Stimulated activated CD8-positive, alpha-beta memory T cell treated with anti-CD3 and anti-CD28 coated beads, Interleukin-4, amount 100 ng/mL, for 1 hour (primary cell): ENCODE measurements at places on chromosomes 5 and 9.

DNA sequence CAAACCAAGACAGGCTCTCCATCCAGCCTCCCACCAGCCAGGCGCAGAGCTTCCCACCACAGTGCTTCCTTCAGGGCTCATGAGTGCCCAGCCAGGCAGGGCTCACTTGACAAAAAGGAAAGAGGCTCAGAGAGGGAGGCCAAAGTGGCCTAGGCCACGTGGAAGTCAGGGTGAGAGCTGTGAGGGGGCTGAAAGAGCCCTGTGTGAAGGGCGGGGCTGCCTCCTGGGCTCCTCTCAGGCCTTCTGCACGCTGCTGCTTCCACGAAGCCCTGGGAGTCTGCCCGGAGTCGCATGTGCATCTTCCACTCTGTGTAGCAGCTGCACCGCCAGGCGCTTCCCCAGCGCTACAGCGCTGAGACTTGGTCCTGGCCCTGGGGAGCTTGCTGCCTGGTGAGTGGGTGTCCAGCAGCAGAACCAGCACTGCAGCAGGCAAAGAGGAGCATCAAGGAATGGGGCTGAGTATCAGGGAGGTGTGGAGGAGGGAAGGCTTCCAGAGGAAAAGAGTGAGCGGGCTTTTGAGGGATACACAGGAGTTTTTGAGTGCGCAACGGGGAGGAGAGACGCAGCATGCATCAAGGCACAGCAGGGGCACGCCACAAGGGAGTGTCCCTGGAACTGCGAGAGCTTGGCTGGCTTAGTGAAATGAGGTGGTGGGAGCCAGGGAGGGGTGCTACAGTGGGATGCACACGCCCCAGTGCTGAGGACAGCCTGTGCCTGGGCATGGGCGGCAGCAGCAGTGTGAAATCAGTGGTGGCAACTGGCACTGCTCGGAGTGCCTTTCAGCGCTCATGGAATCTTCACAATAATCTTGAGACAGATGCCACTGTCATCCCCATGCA, 178.0 kb downstream of the GAPVD1 start:
- DNase-seq, result no peak

- no peak for DNase-seq
Measured at GRCh38 chr9:129007035-129007765, 20.9 kb downstream of the SH3GLB2 start.

- DNase-seq, result no peak
Measured at GRCh38 chr5:163789870-163790269, 284.5 kb downstream of the MAT2B start.

- DNase-seq, result no peak
Measured at GRCh38 chr5:54743997-54744788, 226.6 kb downstream of the SNX18 start.

GRCh38 chr5:106757672-106758071, 913.1 kb downstream of the EFNA5 start:
- DNase-seq, result no peak

- DNase-seq, result no peak
Measured at GRCh38 chr5:149702934-149703646, 27.0 kb upstream of the PPARGC1B start.

DNA sequence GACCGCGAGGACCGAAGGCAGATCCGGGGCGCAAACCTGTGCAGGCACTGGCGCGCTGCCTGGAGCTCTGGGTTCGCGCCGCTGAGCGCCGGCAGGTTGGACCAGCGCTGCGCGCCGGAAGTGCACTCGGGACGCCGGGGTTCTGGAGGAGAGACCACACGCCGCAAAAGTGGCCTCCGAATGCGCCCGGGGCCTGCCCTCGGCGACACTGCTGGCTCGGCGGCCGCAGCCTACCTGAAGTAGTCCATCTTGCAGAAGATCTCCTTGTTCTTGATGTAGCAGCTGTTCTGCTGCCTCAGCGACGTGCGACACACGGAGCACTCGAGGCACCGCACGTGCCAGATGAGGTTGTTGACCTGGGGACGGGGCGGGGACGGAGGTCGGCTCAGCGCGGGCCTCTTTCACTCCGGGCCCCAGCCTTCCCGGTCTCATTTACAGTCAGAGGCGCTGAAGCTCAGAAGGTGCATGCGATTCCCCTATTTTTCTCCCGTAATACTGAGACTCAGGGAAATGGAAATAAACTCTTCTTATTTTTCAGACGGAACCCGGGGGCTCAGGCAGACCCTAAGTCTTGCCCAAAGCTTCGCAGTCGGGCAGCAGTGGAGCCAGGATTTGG, 2.5 kb downstream of the LHX6 start:
- DNase-seq, result no peak

DNA sequence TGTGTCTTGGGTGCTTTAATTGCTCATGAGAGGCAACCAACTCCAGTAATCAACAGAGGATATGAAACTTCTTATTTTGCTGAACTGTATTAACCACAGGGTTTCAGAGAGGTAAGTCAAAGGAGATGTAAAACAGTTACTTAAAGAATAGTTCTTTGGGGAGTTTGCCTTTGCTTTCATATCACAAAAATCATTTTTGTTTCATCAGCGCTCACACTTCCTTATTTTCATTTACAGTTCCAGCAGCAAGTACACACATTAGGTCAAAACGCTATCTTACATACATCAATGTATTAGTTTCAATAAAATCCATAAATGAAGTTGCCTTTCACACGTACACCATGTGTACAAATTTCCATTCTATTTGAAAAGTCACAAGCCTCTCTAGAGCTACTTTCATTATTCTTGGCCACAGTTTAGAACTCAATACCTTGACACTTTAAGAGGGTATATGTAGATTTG, 50.1 kb downstream of the ST8SIA4 start:
- DNase-seq, result no peak

- no peak for DNase-seq
Measured at GRCh38 chr5:149071756-149072155, 8.9 kb upstream of the SH3TC2 start.

- no peak for DNase-seq
Measured at GRCh38 chr5:116305899-116306298, 221.1 kb downstream of the COMMD10 start.

DNA sequence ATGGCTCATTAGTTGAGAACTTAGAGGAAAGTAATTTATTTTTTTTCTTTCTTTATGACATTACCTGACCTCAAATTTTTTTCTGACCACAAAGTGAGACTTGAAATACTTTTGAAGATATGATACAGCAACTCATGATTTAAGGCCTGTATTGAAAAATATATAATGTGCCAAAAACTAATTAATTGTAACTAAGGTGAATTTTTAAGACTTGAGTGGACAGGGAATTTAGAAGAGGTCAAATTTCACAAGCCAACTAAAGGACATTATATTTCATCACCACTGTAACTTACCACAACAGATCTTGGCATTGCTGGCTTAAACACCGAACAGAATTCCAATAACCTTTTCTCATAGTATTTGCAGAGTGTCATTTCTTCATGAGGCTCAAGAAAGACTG, 1.8 kb downstream of the CCNH start:
- no peak for DNase-seq

DNA sequence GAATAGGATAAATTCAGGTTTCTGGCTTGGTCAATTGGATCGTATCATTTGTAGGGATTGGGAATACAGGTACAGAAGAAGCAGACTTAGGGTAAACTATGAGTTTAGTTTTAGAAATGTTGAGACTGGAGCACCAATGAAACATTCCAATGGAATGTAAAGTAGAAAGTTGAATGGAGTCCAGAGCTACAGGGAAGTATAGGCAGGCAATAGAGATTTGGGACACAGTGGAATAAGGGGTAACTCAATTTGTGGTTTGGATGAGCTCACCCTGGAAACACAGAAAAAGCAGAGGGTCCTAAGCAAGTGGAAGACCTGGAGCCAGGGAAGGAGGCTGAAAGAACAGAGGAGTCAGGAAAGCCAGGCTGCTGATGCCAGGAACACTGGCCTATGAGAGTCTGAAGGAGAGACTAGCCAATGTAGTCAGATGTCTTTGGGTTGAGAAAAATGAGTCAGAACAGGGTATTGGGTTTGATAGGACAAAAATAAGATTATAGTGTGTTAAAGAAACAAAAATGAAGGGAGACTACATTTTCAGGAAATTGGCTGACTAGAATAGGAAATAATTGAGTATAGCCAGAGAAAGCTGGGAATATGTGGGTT, 72.8 kb downstream of the STARD4 start:
- no peak for DNase-seq

DNA sequence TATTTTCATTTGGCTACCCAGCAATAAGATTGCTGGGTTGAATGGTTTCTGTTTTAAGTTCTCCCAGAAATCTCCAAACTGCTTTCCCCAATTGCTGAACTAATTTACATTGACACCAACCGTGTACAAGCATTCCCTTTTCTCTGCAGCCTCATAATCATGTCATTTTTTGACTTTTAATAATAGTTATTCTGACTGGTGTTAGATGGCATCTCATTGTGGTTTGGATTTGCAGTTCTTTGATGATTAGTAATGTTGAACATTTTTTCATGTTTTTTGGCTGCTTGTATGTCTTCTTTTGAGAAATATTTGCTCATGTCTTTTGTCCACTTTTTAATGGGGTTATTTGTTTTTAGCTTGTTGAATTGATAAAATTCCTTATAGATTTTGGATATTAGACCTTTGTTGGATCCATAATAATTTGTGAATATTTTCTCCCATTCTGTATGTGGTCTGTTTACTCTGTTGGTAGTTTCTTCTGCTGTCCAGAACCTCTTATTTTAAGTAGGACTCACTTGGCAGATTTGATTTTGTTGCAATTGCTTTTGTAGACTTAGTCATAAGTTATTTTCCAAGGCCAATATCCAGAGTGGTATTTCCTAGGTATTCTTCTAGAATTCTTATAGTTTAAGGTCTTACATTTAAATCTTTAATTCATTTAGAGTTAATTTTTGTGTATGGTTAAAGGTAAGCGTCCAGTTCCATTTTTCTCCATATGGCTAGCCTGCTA, 793.7 kb downstream of the BRINP1 start:
- no peak for DNase-seq

DNA sequence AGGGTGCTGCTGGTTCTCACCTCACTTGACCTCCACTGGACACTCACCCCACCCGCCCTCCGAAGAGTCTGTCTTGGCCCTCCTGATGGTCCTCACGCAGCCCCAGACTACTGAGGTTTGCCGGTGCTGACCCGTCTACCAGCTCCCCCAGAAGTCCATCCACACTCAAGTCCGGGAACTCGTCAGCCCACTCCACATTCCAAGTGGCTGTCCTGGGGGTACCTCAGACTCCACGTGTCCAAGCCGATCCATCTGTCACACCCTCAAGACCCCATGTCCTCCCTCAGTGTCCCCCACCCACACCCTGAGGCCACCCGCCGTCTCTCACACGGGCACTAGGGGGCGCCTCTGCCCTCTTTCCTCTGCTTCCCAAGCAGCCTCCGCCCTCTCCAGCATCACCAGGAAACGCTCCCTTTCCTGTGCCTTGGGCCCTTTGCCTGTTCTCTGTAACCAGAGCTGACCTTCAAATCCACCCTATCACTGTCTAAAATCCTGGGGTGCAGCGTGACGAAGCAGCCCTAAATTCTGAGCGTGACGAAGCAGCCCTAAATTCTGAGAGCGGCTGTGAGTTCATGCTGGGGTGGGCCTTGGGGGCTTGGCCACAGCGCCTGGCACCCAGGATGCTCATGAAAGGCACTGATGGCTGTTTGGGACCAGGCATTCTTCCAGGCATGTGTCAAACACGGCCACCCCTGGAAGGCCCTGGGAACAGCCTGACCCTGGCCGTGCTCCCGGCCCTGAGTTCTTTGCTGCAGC, 95.7 kb downstream of the KCNT1 start:
- DNase-seq, result no peak

GRCh38 chr5:58335518-58335917, 124.4 kb downstream of the PLK2 start:
- DNase-seq, result no peak

GRCh38 chr5:126869005-126869451, 92.1 kb downstream of the LMNB1 start:
- no peak for DNase-seq

DNA sequence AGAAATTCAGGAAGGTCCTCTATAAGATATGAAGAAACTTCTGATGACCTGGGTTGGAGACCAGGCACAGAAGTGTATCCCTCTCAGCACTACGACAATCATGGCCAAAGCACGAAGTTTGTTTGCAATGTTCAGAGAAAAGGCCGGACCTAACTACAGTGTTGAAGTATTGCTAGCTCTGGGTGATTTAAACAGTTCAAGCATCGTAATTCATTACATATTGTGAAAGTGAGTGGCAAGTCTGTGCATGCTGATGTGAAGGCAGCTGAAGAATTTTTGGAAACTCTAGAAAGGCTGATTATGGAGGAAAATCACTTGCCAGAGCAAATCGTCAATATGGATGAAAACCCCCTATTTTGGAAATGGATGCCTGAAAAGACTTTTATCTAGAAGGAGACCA, 67.2 kb upstream of the PANK3 start:
- no peak for DNase-seq

GRCh38 chr5:176362233-176362490, 598 bp upstream of the KIAA1191 start:
- no peak for DNase-seq

GRCh38 chr9:17824616-17825264, 245.9 kb downstream of the SH3GL2 start:
- DNase-seq, result no peak

GRCh38 chr5:171418982-171419687, at the start of gene FGF18:
Gene FGF18, plus strand, starts transcription at chr5:171419647. Its CDS starts 553 bp downstream, at chr5:171420200.
- no peak for DNase-seq

DNA sequence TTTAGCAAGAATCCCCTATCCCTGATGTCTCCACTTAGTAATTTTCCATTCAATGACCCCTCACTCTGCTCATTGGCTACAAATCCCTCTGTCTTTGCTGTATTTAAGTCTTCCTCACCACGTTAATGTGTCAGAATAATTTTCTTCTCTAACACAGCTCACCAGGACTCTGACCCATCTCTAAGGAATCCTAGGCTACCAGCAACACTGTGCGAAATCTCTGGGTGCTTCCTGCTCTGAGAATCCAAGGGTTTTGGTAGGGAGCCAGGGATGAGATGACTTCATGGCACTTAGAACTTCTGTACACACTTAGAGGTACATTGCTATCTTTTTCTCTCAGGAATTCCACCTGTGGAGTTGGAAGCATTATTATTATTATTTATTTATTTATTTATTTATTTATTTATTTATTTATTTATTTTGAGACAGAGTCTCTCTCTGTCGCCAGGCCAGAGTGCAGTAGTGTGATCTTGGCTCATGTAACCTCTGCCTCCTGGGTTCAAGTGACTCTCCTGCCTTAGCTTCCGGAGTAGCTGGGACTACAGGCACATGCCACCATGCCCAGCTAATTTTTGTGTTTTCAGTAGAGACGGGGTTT, 53.5 kb downstream of the FOXI1 start:
- no peak for DNase-seq

DNA sequence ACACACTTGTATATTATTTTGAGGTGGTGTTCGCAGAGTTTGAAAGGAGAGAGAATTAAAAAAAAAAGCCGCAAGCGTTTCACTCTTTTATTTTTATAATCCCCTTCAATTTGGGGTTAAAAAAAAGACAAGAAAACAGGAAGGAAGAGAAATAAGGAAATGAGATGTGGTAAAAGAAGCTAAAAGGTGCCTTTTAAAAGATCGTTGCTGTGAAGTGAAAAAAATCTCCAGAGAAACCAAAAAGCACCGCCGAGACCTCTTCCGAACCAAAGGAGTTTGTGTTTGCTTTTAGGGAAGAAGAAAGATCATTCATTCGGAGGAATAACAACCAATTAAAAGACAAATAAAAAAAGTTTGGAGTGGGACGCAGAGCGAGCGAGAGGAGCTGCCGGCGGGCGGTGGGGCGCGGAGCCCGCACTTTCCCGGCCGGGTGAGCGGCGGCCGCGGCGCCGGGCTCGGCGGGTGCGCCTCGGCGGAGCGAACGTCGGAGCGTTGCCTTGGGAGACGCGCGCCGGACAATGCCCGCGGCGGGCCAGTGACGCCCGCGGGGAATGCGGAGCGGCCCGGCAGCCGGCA, 355 bp downstream of the TLE4 start:
- DNase-seq, result no peak

GRCh38 chr9:102975251-102975650, 19.9 kb upstream of the CYLC2 start:
- no peak for DNase-seq
